ENCODE measurements at places on chromosomes 12 and 14. TPM values are rescaled to one million over a fixed set of nuclear protein-coding genes. Genes with fewer than 3 reads are reported as not detected.

GRCh38 chr14:38243696-38244240 is 12.1 kb downstream of the CLEC14A start:
- H3K27ac ChIP-seq: no peak overlapping the region
- no peaks in the 10 kb centered on the region for H3K27me3 ChIP-seq
- no peak overlapping the region for H3K4me3 ChIP-seq
- DNase-seq: no peak

CRACR2A gene
- 6.3 TPM for total RNA-seq

GRCh38 chr12:3137268-3137781 is 60.1 kb downstream of the TSPAN9 start:
- H3K4me3 ChIP-seq: no peak overlapping the region
- H3K27ac ChIP-seq: no peak overlapping the region
- H3K4me1 ChIP-seq: peaks cover 22% of the 10 kb centered on the region
- no peaks in the 10 kb centered on the region for H3K36me3 ChIP-seq

- H3K4me1 ChIP-seq: peaks cover 23% of the 10 kb centered on the region
- DNase-seq: no peak
- no peaks in the 10 kb centered on the region for H3K36me3 ChIP-seq
- H3K27me3 ChIP-seq: no peaks in the 10 kb centered on the region
- no peak overlapping the region for H3K4me3 ChIP-seq
- H3K27ac ChIP-seq: no peak overlapping the region
These were observed 5.6 kb downstream of the P2RX7 start for GRCh38 chr12:121138284-121138683.

DNA sequence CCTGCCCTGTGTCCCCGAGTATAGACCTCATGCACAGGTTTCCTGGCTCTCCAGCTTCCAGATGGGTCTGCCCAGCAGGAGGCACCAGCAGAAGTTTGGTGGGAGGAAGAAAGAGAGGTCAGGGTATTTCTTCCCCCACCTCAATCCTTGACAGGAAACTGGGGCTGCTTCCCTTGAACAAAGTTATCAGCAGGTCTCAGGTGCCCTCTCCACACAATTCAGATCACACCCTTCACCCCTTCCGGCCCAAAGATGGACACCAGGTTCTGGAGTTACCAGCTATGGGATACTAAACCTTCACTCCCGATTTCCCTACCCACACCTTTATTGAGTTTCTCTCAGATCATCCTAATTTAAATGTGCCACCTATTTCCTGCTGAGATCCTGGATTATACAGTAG is 1.2 kb downstream of the SART3 start:
- H3K36me3 ChIP-seq: peaks cover 14% of the 10 kb centered on the region
- DNase-seq: no peak
- no peak overlapping the region for H3K27ac ChIP-seq
- peaks cover 28% of the 10 kb centered on the region for H3K4me1 ChIP-seq

GRCh38 chr12:124188561-124189405 is 106.1 kb upstream of the RFLNA start:
- no peak for DNase-seq
- no peak overlapping the region for H3K27ac ChIP-seq
- no peaks in the 10 kb centered on the region for H3K36me3 ChIP-seq
- no peak overlapping the region for H3K4me3 ChIP-seq
- H3K4me1 ChIP-seq: no peaks in the 10 kb centered on the region
- no peaks in the 10 kb centered on the region for H3K27me3 ChIP-seq

- DNase-seq: no peak
- H3K4me1 ChIP-seq: peaks cover 3% of the 10 kb centered on the region
- no peak overlapping the region for H3K27ac ChIP-seq
- H3K4me3 ChIP-seq: no peak overlapping the region
- H3K27me3 ChIP-seq: no peaks in the 10 kb centered on the region
These were observed 25.5 kb downstream of the YEATS4 start for GRCh38 chr12:69385038-69385437.

DNA sequence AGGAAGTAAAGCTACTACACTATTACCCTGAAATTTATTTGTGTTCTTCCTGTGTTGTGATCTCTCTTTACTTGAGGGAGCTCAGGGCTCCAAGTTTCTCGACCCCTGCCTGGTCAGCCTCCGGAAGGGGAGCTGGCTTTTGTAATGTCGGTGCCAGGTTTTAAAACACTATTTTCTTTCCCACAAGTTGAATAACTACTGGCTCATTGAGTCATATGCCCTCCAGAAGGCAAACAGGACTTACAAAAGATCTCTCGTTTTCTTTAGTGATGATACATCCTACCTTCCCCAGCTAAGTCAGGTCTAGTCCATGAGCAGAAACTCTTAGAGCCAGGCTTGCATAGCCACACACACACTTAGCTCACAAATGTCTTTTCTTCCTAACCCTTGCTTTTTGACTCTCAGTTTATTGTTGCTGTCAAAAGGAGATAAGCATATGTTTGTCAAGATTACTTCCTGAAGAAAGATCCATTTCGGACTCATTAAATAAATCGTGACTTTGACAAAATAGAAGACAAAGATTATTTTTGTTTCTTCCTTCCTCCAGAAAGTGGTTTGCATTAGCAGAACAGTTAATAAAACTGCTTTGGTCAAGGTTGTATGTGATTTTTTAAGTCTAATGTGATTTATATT is 209.8 kb upstream of the FLRT2 start:
- no peak overlapping the region for H3K27ac ChIP-seq
- no peaks in the 10 kb centered on the region for H3K27me3 ChIP-seq
- H3K36me3 ChIP-seq: no peaks in the 10 kb centered on the region
- no peak overlapping the region for H3K4me3 ChIP-seq
- no peak for DNase-seq
- H3K4me1 ChIP-seq: no peaks in the 10 kb centered on the region

KRT8 gene
- total RNA-seq: 0.20 TPM

GRCh38 chr12:58850826-58851225 is 69.5 kb downstream of the LRIG3 start:
- H3K4me3 ChIP-seq: no peak overlapping the region
- no peaks in the 10 kb centered on the region for H3K36me3 ChIP-seq

NRL gene
- total RNA-seq: 6.3 TPM

AMDHD1 gene
- total RNA-seq: 2.0 TPM

- H3K27me3 ChIP-seq: no peaks in the 10 kb centered on the region
- no peak overlapping the region for H3K27ac ChIP-seq
- no peak for DNase-seq
- H3K4me3 ChIP-seq: no peak overlapping the region
- H3K36me3 ChIP-seq: no peaks in the 10 kb centered on the region
- H3K4me1 ChIP-seq: no peaks in the 10 kb centered on the region
These were observed 161.1 kb upstream of the TRHDE start for GRCh38 chr12:72110937-72111650.

GRCh38 chr12:46763230-46763629 is 62.6 kb downstream of the SLC38A4 start:
- no peaks in the 10 kb centered on the region for H3K36me3 ChIP-seq
- H3K4me3 ChIP-seq: no peak overlapping the region
- no peaks in the 10 kb centered on the region for H3K4me1 ChIP-seq
- H3K27ac ChIP-seq: no peak overlapping the region

DNA sequence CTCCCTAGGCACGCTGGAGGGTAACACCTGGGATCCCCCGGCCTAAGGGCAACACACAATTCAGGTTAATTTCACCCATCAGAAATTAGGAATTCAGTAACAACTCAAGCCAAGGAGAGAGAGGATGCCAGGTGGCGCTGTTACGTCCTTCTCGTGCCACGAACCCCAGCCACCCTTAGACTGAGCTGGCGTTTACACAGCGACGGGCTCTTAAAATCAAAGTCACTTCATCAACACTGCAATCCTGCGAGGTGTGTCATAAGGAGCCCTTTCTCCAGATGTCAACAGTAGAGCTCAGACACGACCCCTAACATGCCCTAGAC is 110.6 kb upstream of the TMEM132D start:
- no peaks in the 10 kb centered on the region for H3K36me3 ChIP-seq
- no peak for DNase-seq
- H3K27me3 ChIP-seq: peaks cover 15% of the 10 kb centered on the region
- H3K4me1 ChIP-seq: no peaks in the 10 kb centered on the region
- H3K4me3 ChIP-seq: no peak overlapping the region
- no peak overlapping the region for H3K27ac ChIP-seq

DNA sequence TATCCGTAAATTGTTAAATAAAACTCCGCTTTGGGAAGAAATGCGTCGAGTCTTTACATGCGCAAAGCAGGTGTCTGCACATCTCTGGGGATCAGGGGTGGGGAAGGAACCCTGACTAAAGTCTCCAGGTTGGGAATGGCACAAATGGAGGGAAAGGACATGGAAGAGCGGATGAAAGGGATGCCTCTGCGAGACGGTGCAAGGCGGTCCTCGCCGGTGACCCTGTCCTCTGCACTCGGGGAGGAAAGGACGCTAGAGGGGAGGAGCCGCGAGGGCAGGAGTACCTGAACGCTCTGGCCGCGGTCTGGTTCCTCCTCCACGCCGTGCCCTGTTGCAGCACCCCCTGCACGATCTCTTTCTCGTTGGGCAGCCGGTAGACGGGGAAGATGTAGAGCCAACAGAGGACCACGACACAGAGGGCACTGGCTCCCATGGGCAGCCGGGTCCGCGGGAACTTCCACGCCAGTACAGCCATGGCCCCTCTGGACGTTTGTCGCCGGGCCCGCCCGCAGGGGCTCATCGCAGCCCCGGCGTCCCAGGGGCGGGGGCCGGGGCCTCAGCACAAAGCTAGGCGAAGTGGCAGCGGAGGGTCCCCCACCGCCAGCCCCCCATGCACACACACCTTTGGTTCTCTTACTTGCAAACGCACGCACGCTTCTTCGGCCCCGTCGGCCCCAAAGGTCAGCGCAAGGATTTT is 646 bp downstream of the ST8SIA1 start:
- peak overlapping the region; percentile 61 for H3K4me3 ChIP-seq
- no peak for DNase-seq
- H3K36me3 ChIP-seq: no peaks in the 10 kb centered on the region
- H3K27me3 ChIP-seq: no peaks in the 10 kb centered on the region
- H3K27ac ChIP-seq: no peak overlapping the region
- peaks cover 2% of the 10 kb centered on the region for H3K4me1 ChIP-seq

DNA sequence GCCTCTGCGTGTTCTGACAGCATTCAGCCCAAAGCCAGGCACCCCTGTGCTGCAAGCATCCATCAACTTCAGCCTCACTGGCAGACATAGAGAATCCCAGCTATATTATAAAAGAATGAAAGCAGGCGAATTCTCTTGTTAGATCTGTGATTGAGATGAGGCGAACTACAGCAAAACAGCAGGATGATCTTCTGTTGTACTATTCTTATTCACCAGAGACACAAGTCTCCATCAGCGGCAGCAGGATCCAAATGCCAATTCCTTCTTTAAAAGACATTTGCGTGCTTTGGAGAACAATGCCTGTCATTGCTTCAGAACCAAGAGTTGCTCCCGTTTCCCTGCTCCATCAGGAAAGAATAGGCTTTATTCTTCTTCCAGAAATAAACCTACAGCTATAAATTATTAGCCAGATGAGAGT is 188.9 kb downstream of the SLC41A2 start:
- H3K4me3 ChIP-seq: no peak overlapping the region
- no peak overlapping the region for H3K27ac ChIP-seq
- DNase-seq: no peak
- H3K4me1 ChIP-seq: no peaks in the 10 kb centered on the region
- H3K36me3 ChIP-seq: no peaks in the 10 kb centered on the region
- H3K27me3 ChIP-seq: no peaks in the 10 kb centered on the region

GRCh38 chr12:4819654-4820053 is 90.1 kb upstream of the KCNA1 start:
- no peaks in the 10 kb centered on the region for H3K36me3 ChIP-seq
- no peaks in the 10 kb centered on the region for H3K27me3 ChIP-seq
- DNase-seq: peak; percentile 28
- no peak overlapping the region for H3K27ac ChIP-seq
- no peak overlapping the region for H3K4me3 ChIP-seq

DNA sequence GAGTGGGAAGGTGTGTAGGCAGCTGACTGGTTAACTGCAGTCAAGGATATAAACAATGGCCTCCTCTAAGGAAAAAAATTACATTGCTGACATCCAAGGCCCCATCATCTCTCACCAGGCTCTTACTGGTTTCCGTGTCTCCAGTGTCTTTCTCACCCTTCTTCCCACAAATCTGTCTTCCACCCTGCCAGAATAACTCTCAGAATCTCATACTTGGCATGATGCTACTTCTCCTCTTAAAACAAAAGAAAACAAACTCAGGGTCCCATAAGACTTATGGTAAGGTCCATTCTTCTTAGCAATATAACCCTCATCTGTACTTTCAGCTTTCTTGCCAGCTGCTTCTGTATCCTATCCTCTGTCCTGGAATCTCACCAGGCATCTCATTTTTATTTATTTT is 68.9 kb downstream of the SUSD6 start:
- no peak overlapping the region for H3K4me3 ChIP-seq
- H3K4me1 ChIP-seq: peaks cover 47% of the 10 kb centered on the region
- H3K27ac ChIP-seq: no peak overlapping the region
- no peak for DNase-seq

GRCh38 chr14:95951359-95951758 is 74.7 kb downstream of the TUNAR start:
- no peaks in the 10 kb centered on the region for H3K36me3 ChIP-seq
- H3K4me3 ChIP-seq: no peak overlapping the region
- DNase-seq: no peak
- H3K27ac ChIP-seq: no peak overlapping the region
- no peaks in the 10 kb centered on the region for H3K27me3 ChIP-seq

- H3K27me3 ChIP-seq: peaks cover 17% of the 10 kb centered on the region
- no peaks in the 10 kb centered on the region for H3K4me1 ChIP-seq
- DNase-seq: no peak
- no peaks in the 10 kb centered on the region for H3K36me3 ChIP-seq
- peak overlapping the region; percentile 41 for H3K4me3 ChIP-seq
These were observed 15.7 kb upstream of the FBRSL1 start for GRCh38 chr12:132474237-132474741.

DNA sequence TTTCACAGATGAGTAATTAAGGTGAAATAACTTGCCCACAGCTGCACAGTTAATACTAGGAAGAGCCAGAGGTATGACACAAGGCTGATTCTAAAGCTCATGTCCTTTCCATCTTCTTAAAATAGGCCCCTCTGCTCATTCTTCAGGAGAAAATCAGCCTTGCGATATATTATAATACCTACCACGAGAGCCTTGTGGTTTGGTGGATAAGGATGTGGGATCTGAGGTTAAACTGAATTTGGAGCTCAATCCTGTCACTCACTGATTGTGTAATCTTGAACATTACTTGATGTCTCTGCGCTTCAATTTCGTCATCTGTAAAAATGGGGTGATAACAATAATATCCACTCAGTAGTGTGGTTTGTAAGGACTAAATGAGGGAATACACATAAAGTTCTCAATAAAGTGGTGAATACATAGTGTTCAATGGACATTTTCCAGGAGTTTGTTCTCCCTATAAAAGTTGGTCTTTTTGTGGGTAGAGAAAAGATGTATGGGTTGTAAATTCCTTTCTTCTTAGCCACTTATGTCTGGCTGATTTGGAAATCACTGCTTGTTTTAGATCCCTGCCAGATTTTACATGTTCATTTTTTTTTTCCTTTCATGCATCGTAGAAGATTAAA is 25.1 kb upstream of the ATP2B1 start:
- no peaks in the 10 kb centered on the region for H3K27me3 ChIP-seq
- no peaks in the 10 kb centered on the region for H3K4me1 ChIP-seq
- no peaks in the 10 kb centered on the region for H3K36me3 ChIP-seq

DNA sequence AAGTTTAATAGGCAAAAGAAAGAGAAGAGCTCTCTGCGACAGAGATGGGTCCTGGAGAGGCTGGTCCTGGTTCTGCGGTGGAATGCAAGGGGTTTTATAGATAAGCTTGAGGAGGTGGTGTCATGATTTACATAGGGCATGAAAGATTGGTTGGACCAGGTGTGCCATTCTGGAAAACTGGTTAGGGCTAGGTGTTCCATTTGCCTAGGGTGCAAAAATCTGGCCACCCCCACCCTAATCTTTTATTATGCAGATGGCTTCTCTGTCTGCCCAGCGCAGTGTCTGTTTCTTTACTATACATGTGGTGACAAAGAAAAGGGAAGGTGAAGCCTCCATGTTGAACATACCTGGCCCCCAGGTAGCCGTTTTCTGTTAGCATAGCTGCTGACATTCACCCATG is 65.4 kb downstream of the ERC1 start:
- peaks cover 10% of the 10 kb centered on the region for H3K4me1 ChIP-seq
- H3K27ac ChIP-seq: no peak overlapping the region
- DNase-seq: no peak
- peaks cover 5% of the 10 kb centered on the region for H3K36me3 ChIP-seq
- no peaks in the 10 kb centered on the region for H3K27me3 ChIP-seq
